ENCODE measurements at places on chromosomes 2 and 18.

DNA sequence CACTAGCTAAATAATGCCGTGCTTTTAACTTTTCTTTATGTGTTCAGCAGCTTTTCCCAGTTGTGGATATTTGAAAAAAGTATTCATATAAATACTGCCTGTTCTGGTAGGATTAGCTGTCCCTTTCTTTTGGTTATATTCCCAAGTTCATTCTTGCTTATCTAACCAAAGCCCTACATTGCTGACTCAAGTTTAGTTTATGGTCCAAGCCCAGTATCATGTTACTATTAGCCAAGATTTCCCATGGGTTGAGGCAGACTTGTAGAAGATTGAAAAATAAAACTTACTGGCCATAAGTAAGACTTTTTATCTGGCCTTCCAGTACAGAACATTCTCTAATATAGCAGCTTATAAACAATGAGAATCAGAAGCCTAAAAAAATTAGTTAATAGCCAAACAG lies 49.7 kb upstream of the NFE2L2 start:
- DNase-seq: no peak

DNA sequence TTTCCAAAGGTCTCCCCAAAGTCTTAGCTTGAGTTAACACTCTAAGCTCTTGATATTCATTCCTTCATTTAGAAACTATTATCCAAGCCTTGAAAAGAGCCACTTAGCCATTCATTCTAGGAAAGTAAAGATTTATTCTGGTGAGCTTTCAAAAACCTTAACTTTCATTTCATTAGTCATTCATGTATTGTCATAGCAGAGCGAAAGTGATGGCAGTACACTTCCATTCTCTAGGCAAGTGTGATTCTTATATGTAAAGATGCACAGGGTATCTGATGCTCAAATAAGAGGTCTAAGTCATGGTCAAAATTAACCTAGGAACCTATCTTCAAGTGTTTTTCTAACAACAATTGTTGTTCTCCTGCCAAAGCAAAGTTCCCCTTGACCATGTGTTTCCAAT lies 553.0 kb upstream of the FANCL start:
- DNase-seq: no peak

GRCh38 chr18:435940-436339 lies 64.6 kb downstream of the COLEC12 start:
- DNase-seq: no peak

GRCh38 chr2:147149575-147150240 lies 695.1 kb upstream of the ACVR2A start:
- no peak for DNase-seq

GRCh38 chr18:9796011-9796410 lies 87.9 kb downstream of the RAB31 start:
- no peak for DNase-seq

Measured in activated T-cell treated with anti-CD3 and anti-CD28 coated beads for 1 hour (primary cell).